Fibroblast of skin of left quadriceps (primary cell): ENCODE measurements at places on chromosomes 7 and 10.
A peak's percentile ranks its signal among the peaks of the same experiment; 100 is the strongest.

GRCh38 chr7:30184791-30185487, 50.2 kb downstream of the MTURN start:
- DNase-seq = no peak

- no peak for DNase-seq
Measured at GRCh38 chr10:98253499-98253898, 14.5 kb downstream of the LOXL4 start.

- DNase-seq = no peak
Measured at GRCh38 chr7:76364198-76364584, 5.4 kb upstream of the YWHAG start.

- peak; percentile 75 for DNase-seq
Measured at GRCh38 chr10:83212632-83213334, 926.5 kb upstream of the GHITM start.

GRCh38 chr10:59851864-59852263, 54.5 kb downstream of the CCDC6 start:
- no peak for DNase-seq

DNA sequence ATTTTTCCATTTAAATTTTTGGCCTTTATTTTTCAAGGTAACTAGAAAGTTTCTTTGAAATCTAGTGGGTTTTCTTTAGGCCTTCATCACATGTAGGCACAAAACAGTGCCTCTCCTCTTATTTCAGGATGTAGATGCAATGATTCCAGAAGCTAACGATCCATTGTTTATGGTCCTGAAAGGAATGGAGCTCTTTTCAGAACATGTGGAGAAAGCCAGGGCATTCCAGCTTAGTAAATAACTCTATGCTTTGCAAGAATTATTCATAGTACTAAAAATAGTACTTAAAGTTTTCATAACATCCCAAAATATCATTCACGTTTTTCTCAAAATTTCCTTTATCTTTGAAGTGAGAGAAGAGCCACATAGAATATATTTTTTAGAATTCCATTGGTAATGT, 91.3 kb downstream of the DYNC1I1 start:
- no peak for DNase-seq

DNA sequence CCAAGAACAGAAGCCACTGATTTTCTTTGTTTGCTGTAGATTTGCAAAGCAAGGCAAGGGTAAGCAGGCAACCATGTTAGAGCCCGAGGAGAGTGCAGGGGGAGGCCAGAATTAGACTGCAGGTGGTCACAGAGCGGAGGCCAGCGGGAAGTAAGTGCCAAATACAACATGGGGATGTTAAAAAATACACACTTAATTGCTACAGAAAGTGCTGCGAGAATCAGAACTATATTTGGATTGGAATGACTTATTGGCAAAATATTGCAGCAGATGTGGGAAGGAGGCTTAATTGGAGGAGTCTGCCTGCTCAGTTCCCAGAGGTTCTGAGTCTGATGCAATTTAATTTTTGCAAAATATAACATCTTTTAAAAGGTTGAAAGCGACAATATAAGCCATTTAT, 49.7 kb upstream of the ADCY1 start:
- no peak for DNase-seq

DNA sequence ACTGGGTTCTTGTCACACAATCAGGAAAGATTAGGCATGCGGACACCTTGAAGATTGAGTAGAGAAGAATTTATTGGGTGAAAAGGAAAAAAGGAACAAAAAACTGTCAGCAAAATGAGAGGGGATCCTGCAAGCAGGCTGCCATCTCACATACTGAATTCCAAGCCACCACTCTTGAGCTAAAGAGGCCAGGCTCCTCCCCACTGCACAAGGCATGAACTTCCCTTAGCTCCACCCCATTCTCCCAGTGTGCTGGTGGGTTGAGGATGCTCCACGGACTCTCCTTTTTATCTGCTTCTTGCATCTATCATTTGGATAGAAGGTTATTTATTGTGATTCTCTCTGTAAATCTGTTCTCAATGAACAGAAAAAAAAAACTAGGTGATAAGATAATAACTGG, 79.6 kb downstream of the ANKRD7 start:
- DNase-seq = no peak

- no peak for DNase-seq
Measured at GRCh38 chr10:111379534-111380187, 302.8 kb downstream of the ADRA2A start.

GRCh38 chr7:100208911-100209408, 10.8 kb upstream of the PVRIG start:
- DNase-seq = no peak

DNA sequence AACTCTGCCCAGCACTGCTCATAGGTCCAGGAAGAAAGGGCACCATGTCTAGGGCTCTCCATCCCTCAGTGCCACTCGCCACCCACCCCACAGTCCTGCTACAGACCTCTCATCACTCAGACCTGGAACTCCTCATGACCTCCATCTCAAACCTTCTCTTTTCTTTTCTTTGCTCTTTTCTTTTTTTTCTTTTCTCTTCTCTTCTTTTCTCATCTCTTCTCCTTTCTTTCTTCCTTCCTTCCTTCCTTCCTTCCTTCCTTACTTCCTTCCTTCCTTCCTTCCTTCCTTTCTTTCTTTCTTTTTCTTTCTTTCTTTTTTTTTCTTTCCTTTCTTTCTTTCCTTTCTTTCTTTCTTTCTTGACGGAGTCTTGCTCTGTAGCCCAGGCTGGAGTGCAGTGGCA, 122.2 kb downstream of the KLF6 start:
- no peak for DNase-seq

GRCh38 chr10:77333610-77334340, 303.8 kb downstream of the KCNMA1 start:
- DNase-seq = no peak

DNA sequence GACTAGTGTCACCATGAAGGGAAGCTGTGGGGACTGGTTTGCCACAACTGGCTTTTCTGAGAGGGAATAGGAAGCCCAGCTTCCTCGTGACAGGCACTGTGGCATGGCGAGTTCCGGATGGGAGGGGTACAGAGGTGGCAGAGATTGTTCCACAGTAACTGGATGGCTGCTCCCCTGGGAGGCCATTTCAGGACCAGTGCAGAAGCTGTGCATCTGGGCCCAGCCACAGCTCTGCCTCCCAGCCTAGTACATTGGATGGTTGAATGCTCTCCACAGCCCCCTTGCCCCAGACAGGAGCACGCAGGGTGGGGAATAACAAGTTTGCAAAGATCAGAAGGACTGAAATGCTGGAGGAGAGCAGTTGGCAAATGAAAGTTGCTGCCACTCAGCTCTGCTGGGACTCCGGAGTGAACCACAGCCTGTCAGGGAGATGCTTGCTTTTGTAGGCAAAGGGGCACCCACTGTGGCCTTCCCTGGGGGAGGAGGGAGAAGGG, 51.8 kb downstream of the GSDME start:
- no peak for DNase-seq

DNA sequence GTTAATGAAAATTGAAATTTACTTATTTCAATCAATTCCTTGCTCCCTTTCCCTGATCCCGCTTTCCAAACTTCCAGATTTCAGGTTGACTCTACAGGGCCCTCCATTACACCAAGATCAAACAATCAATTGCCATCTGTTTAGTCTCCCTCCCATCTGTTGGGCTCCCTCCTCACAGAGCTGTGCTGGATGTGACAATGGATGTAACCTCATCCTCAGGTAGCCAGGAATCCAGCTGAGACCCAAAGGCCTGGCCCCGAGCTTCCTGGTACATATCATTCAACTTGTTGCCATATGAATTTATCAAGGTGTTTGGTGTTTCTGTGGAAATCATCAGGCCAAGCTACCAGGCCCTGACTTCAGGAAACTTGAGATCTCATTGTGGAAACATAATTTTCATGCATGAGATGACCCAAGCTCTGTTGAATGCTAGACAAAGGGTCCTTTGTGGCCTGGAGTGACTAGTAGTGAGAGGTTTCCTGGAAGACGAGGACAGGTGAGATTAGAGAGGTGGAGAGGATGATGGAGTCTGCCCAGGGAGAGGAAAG, 148.6 kb upstream of the PDE1C start:
- DNase-seq = no peak

DNA sequence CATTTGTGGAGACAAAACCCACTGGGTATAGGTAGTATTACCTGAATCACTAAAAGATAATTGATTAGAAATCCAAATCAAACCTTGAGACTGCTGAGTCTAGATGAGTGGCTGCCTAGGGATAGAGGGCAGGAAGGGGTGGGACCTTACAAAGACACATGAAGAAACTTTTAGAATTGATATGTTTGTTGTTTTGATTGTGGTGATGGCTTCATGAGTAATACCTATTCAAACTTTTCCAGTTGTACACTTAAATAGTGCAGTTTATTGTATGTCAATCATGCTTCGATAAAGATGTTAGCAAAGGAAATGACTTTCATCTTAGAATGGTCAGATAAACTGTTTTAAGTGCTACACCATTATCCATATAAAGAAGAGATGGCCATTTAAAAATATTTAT, 188.7 kb upstream of the KAT6B start:
- DNase-seq = no peak

DNA sequence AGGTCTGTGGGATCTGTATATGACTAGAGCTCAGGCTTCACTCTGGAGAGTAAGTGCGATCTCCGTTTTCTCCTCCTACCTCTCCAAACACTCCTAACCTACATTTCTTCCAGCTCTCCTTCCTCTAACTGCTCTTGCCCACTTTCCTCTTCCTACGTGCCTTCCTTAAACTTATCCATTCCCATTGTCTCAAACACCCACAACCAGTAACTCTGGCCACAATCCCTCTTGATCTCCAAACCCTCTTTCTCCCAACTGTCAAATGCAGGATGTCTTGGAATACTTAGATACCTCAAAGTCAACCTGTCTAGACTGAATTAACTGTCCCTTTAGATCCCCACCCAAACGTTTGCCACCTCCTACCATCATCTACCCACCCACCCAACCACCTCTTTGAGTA, 213.7 kb upstream of the KMT2E start:
- no peak for DNase-seq

DNA sequence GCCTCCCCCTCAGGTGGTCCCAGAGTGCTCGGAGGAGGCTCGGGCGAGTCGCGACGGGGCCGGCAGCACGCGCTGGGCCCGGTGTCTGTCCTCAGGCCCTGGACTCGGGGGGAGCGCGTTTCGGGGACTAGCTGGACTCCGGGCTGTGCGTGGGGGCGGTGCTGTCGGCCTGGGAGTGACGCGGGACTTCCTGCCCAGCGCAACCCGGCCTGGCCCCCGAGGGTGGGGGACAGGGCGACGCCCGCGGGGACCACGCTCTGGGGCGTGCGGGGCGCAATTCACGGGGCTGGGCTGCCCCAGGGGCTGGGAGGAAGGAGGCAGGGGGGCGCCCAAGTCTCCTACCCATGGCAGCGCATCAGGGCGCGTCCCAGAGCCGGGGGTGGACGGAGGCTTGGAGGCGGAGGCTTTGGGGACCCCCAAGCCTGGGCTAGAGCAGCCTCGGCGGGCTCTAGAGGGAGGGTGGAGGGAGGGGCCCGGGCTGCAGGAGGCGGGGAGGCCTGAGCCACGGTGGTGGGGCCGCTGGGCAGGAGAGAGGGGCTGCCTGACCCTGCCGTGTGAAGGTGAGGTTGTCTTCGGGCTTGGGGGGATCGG, 2.3 kb upstream of the VENTX start:
- DNase-seq = no peak

DNA sequence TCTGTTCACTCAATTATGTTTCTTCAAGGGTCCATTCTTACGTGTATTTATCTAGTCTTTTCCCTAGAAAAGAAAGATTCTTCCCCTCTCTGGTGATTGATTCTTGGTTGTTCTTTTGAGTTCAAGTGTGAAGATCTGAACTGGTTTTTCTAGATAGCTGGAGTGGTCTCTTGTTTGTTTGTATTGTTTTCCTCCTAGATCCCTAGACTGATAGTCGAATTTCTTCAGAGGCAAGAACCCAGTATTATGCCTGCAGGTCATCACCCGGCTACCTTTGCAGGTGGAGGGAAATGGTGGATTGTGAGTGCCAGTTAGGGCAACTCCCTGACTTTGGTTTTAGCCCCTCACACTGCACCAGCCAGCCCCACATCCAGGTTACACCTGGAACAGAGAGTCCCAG, 2.2 kb upstream of the RSU1 start:
- DNase-seq = no peak

DNA sequence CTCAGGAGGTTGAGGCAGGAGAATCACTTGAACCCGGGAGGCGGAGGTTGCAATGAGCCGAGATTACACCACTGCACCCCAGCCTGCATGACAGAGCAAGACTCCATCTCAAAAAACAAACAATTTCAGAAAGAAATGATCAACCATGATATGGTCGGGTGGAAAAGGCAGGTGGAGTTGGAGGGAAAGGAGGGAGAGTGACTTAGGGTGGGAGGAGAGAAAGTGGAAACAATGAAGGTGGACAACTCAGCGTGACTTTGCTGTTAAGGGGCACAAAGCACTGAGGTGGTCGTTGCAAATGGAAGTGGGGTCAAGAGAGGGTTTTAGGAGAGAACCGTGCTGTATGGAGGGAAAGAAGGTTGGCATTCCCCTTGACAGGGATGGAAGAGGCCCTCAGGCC, 30.0 kb upstream of the FXYD4 start:
- no peak for DNase-seq

- no peak for DNase-seq
Measured at GRCh38 chr10:104472957-104473745, 119.5 kb downstream of the CFAP58 start.

DNA sequence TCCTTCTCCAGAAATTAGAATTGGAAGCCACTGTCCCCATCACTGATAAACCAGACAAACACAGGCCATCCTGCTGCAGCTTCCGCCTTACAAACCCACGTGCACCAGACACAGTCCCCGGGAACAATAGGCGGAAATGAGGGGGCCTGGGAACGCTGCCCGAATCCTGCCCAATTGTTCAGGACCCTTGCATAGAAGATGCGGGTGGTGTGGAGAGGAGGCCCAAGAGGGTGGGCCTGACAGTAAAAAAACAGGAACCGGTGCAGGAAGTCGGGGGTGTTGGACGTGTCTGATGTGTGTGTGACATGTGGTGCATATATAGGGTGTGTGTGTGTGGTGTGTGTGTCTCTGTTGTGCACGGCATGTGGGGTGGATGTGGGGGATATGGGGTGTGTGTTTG, 26.5 kb upstream of the CHST15 start:
- no peak for DNase-seq

- DNase-seq = no peak
Measured at GRCh38 chr7:85748861-85749260, 562.0 kb upstream of the SEMA3D start.

- DNase-seq = no peak
Measured at GRCh38 chr10:6300784-6301460, 98.2 kb downstream of the PFKFB3 start.

DNA sequence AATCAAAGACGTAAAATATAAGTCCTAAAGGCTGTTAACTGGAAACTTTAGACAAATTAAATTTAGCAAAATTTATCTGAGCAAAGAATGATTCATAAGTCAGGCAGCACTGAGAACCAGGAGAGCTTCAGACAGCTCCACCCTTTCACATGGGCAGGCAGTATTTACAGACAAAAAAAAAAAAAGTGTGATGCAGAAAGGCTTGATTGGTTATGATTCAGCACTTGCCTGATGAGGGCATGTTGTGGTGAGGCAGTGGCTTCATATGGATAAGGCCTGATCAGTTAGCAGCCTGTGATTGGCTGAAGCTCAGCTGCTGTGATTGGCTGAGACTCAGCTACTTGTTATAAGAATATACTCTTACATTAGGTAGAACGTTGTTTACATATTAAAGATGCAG, 495.4 kb upstream of the POM121L12 start:
- DNase-seq = no peak

GRCh38 chr7:3991731-3992231, 690.3 kb upstream of the FOXK1 start:
- DNase-seq = no peak

GRCh38 chr10:132423966-132424861, 27.2 kb downstream of the PWWP2B start:
- DNase-seq = no peak

GRCh38 chr7:144786522-144786921, 49.3 kb downstream of the TPK1 start:
- DNase-seq = no peak
